ENCODE measurements at places on chromosomes 1 and 21.
A peak's percentile ranks its signal among the peaks of the same experiment; 100 is the strongest.

DNA sequence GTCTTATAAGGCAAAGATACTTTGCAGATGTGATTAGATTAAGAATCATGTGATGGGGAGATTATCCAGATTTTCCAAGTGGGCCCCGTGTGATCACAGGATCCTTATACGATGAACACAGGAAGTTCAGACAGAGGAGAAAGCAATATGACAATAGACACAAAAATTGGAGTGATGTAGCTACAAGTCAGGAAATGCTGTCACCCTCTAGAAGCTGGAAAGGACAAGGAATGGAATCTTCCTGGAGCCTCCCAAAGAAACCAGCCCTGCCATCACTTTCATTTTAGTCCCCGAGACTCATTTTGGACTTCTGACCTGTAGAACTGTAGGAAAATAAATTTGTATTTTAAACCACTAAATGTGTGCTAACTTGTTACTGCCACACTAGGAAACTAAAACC is 61.9 kb upstream of the C1orf21 start:
- no peak for DNase-seq

GRCh38 chr1:9960706-9961562 is 17.7 kb downstream of the NMNAT1 start:
- peak; percentile 56 for DNase-seq

- DNase-seq = peak; percentile 95
Measured at GRCh38 chr1:99849744-99850458, at the start of gene AGL. Gene AGL (plus strand): TSS chr1:99850361. CDS start chr1:99851043, 682 bp downstream.

- no peak for DNase-seq
Measured at GRCh38 chr1:213381572-213382084, 330.6 kb downstream of the RPS6KC1 start.

- DNase-seq = no peak
Measured at GRCh38 chr1:95179205-95179986, 54.6 kb upstream of the RWDD3 start.
